HFF-Myc (cell line): ENCODE measurements at places on chromosomes 13 and 19.

DNA sequence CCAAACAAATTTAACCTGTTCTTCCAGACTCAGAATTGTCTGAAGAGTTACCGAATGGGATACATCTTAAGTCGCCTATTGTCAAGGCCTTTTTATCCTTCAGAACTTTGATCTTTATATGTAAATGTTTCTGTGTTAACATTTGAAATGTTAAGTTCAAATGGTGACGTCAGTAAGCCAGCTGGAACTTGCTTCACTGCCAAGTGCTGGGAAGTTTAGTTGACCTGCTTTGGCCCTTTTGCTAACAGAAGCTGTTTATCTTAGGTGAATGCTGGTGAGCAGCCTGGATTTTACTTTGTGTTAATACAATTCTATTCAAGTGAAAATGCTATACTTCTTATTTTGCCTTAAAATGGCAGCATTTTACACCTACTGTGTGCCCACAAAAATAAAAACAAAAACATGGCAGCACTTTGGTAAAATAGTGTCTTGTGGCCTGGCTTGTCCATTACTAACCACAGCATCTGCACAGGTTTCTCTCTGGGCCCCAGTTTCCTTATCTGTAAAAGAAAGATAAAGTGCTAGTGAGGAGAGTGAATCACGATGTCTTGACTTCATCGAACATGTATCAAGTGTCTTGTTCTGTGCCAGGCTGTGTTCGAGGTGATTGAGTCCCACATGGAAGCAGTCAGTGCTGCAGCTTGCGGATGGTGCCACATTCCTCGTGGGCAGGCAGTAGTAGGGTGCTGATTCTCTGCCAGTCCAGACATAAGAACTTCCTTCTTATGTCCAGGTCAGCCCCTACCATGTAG lies 2.2 kb downstream of the NAXD start:
- DNase-seq, result no peak

DNA sequence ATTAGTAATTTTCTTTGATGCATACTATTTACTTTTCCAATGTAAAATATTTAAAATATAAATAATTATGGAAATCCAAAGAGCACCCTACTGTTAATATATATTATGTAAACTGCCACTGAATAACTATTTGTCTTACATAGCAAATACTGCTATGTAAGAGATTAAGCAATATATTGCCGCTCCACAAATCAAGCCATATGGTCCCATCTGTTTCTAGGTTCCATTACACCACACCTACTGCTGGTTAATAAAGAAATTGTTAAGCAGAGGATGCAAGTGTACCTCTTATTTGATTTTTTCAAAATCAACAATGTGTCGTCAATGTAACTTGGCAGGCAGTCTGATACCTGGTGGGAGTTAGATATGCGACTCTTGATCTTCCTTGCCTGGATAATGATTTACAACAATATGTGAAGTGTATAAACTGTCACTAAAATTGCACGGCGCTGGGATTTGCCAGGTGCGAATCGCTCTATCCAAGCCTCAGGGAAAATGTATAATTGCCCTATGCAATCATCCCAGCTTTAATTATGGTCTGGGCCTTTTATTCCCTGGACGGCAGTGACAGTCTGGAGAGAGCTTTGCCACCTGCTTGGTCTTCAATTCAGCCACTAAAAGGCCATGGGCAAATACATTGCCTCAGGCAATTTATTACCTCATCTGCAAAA lies 16.0 kb downstream of the SMAD9 start:
- DNase-seq, result no peak

- no peak for DNase-seq
Measured at GRCh38 chr19:7831452-7831851, 1.4 kb downstream of the EVI5L start.

DNA sequence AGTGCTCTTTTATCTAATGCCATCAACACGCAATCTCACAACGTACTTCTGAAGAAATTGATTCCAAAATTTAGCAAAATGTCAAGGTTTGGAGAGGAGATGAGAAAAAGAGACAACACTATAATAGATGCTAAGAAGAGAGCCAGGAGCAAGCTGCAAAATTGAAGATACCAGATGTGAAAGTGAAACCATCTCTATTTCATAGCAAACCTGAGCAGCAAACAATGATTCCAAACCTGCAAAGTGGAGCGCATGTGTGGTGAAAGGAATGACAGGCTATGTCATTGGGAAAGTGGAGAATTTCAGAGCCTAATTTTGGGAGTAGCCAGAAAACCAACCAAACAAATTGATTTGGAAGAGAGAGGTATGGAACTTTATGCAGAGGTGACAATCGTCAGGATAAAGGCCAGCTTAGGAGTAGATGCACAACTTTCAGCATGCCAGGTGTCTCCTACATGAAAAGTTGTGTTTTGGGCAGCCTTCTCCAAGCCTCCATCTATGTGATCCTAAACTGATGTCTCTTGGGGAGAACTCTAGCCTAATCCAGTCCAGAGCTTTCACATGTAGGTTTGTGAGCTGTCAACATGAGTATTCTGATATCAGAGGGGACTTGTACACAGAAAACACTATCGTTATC lies 158.4 kb upstream of the FNDC3A start:
- DNase-seq, result no peak
